Activated CD4-positive, alpha-beta T cell treated with anti-CD3 and anti-CD28 coated beads for 36 hours (primary cell): ENCODE measurements at places on chromosomes 6 and 20. TPM values are rescaled to one million over a fixed set of nuclear protein-coding genes. Genes with fewer than 3 reads are reported as not detected.

The BACH2 gene
- 74.7 TPM for total RNA-seq

The CLPSL2 gene
- total RNA-seq = not detected

The COL10A1 gene
- total RNA-seq = not detected

The ADGRB3 gene
- not detected for total RNA-seq

The TMEM244 gene
- not detected for total RNA-seq

The BPIFB1 gene
- not detected for total RNA-seq

The PTP4A1 gene
- 51.9 TPM for total RNA-seq

The CTAGE9 gene
- total RNA-seq = not detected

The RAET1L gene
- total RNA-seq = not detected

The RIPPLY2 gene
- not detected for total RNA-seq

The KIFC1 gene
- total RNA-seq = 89.3 TPM

The CALHM4 gene
- not detected for total RNA-seq

The NMBR gene
- not detected for total RNA-seq

The RREB1 gene
- total RNA-seq = 14.7 TPM

The KHDRBS2 gene
- not detected for total RNA-seq

The ZC3H12D gene
- 72.2 TPM for total RNA-seq

The NRN1 gene
- 4.6 TPM for total RNA-seq
